ENCODE measurements at places on chromosomes 5 and 9.

GRCh38 chr5:75335952-75336614 lies 937 bp upstream of the HMGCR start:
- peak; percentile 15 for DNase-seq

- DNase-seq = no peak
Observed at GRCh38 chr9:89448821-89449220, 49.1 kb downstream of the SEMA4D start.

DNA sequence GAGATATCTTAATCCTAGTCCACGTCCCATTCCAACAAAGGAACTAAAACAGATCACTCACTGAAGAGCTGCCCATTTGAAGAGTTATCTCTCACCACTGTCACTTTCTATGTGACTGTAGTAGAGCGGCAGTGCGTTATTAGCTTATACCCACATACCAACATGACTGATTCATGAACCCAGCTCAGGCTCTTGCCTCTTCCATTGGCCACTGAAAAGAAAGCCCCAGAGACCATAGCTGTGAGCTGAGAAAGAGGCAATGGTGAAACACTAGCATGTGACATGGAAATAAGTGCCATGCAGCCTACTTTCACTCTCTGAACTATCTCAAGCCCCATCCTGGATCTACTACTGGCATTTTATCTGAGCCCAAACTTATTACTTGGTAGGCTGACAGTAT lies 151.7 kb upstream of the MOCS2 start:
- DNase-seq = no peak

DNA sequence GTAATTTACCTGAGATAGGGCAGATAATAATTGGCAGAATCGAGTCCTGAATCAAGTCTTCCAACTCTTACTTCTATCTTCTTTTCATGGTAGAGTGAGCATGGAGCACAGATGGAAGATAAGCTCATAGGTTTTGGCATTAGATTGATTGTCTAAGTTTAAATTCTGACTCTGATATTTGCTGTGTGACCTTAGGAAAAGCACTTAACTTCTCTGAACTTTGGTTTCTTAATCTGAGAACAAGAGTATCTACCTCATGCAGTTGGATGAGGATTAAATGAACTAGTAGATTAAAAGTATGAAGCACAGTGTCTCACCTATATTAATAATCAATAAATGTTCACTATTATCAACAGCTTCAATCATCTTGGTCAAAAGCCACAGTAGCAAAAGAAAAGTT lies 9.4 kb upstream of the ASTN2 start:
- no peak for DNase-seq

DNA sequence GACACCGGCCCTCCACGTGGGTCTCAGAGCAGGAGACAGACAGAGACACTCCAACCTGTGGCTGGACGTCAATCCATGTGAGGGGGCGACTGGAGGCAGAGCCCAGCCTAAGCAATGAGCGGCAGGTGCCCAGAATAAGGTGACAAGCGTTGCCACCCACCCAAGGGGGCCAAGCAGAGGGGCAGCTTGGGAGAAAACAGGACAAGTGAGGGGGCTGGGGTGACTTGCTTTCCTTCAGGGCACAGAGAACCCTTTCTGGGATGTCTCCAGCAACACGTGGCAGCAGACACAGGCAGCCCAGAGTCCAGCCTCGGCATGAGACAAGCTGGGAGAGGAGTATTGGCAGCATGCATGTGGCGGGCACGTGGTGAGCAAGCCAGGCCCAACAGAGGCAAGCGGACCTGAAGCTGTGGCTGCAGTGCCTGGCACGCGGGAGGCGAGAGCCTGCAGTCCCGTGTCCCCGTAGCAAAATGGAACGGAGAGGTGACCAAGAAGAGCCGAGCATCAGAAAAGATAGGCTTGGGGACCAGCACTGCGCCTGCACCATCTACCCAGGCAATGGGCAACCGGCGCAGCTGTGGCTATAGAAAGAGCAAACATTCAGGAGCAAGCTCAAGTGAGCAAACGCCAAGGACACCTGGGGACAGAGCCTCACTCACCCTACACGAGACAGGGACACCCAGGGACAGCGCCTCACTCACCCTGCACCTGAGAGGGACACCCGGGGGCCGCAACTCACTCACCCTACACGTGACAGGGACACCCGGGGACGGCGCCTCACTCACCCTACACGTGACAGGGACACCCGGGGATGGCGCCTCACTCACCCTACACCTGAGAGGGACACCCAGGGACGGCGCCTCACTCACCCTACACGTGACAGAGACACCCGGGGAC lies 6.2 kb downstream of the TERT start:
- DNase-seq = no peak

DNA sequence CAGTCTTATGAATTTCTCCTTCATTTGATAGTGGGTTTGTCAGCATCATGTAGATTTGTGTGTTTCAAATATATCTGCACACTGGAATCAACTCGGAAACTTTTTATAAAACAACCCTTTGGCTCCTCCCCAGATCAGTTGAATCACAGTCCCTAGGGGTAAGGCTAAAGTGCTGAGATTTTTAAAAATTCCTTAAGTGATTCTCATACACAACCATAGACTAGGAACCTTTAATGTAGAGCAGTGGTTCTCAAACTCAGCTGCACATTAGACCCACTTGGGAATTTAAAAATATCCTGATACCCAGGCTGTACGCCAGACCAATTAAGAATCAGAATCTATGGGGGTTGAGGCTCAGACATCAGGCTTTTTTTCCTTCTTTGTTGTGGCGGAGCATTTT lies 17.5 kb upstream of the JAK2 start:
- no peak for DNase-seq

Measured in T-helper 2 cell treated with Interferon-gamma antibody and Interleukin-4, amounts not matched to agents 5 μg/mL and 100 μg/mL, for 36 hours (primary cell).